ENCODE measurements at places on chromosomes 12 and 14. TPM values are rescaled to one million over a fixed set of nuclear protein-coding genes. Genes with fewer than 3 reads are reported as not detected.

Gene BMP4
- total RNA-seq: 0.87 TPM

Gene ANKS1B
- 9.7 TPM for total RNA-seq

- no peak for DNase-seq
Observed at GRCh38 chr14:75247286-75247922, 31.2 kb upstream of the FOS start.

DNA sequence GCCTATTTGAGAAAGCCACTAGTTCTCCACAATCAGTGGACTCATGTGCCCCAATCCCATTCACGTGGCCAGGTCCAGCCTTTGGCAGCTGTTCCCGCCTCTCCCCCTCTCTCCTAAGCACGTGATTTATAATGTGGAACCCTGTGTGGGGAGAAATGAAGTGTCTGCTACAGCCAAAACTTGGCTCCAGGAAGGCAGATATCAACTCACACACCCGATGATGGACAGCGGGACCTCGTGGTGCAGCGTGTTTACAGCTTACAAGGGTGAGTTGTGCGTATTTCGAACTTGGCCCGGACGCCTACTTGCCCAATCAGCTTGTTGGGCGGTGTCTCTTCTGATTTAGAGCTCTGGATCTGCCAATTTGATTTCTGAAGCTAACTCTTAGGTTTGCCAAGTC is 38.1 kb upstream of the FAM181A start:
- no peak for DNase-seq

- no peak for DNase-seq
Observed at GRCh38 chr14:93775158-93775557, 13.1 kb downstream of the PRIMA1 start.

DNA sequence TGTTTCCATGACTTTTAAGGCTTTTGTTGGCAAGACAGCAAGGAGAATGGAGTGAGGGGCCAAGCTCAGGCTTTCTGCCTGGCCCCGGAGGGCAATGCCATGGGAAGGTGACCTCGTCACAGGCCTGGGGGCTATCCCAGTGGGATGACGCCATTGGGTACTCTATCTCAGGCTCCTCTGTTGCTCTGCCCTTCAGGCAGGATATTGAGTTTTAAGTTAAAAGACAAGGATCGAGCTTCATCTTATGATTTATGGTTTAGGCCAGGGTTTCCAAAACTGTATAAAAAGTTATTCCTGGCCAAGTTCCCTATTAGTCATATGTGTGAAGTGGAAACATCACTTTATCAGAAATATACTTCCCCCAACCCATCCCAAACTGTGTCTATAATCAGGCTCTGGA is 127.7 kb downstream of the ZFP36L1 start:
- no peak for DNase-seq

DNA sequence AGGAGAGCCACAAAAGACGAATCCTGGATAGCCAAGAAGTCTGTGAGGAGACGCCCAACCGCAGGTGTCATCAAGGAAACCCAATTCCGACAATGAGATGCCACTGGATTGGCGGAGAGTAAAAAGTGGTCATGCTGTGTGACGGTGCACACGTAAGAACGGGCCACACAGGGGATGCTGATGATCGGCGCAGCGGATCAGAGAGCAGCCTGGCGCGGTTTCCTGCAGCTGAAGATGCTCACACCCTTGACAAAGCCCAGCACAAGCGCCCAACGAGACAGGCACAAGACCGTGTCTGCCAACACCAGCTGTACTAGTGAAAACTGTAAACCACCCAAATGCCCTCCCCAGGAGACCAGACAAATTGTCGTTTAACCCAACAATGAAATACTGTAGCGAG is 55.8 kb downstream of the CCDC85C start:
- no peak for DNase-seq

DNA sequence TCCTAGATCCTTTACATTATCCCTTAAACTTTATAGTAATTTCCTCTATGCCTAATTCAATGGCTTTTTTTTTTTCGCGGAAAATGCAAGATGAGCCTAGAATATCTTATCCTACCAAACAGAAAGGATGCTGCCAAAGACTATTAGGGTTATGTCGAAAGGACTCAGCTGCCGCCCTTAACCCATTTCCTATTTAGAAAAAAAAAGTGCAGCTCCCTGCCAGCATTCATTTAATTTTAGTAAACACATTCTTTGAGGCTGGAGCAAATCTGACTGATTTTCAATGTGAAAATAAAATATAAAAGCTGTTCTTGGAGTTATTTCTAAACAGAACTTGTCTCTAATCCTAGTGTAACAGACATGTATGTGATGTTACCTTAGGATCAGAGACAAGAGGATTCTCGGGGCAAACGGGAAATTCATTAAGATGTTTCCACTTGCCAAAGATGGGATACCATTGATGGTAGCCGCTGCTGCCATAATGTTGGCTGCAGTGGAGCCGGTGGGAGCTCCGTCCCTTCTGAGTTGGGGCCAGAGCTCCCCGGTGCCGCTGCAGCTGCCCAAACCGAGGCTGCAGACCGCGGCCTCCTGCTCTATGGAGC is 8.2 kb upstream of the A2M start:
- no peak for DNase-seq
